Left ventricle myocardium superior (tissue), 1 donor: ENCODE measurements at places on chromosomes 6 and 20. TPM values are rescaled to one million over a fixed set of nuclear protein-coding genes. Genes with fewer than 3 reads are reported as not detected.

The RAD21L1 gene
- not detected for total RNA-seq

The LY6G6D gene
- total RNA-seq = not detected

The GATA5 gene
- total RNA-seq = 18.1 TPM

The PLCB1 gene
- 7.7 TPM for total RNA-seq

The SNX5 gene
- total RNA-seq = 40.4 TPM

The MACROD2 gene
- total RNA-seq = 3.5 TPM
